ENCODE measurements at places on chromosomes 6 and 20.

GRCh38 chr20:21175433-21175832, 49.6 kb downstream of the KIZ start:
- DNase-seq: no peak

GRCh38 chr6:74268815-74269599, 573.0 kb downstream of the CD109 start:
- peak; percentile 35 for DNase-seq

DNA sequence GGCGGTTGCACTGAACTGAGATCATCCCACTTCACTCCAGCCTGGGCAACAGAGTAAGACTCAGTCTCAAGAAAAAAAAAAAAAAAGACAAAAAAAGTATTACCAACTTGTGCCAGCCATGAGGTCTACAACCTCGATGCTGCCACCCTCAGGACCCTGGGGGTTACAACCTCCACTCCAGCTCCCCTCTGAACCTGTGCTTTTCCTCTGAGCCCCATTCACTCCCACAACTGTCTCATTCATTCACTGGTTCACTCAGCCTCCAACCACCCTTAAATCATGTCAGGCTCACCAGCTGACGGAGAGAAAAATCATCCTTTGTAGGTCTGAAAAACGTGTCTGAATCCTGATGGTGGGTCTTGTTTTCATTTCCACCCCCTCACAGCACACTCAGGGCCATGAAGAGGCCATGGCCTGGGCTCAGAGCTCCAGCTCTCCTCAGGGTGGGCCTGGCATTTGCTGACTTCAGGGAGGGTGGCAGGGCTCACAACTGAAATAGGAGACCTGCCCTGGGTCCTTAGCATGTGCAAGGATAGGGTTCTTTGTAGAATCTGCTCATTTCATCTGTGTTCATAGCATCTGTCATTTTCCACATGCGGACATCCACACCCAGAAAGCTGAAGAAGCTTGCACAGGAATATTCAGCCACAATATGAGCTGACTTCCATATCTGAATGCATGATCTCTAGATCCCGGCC, 1.9 kb upstream of the ULBP1 start:
- no peak for DNase-seq

GRCh38 chr20:53826597-53827291, 233.1 kb upstream of the ZNF217 start:
- DNase-seq: no peak

GRCh38 chr6:32369660-32370059, 2.0 kb downstream of the TSBP1 start:
- DNase-seq: peak; percentile 86

- no peak for DNase-seq
These were observed 80.4 kb downstream of the TBXT start for GRCh38 chr6:166087246-166087645.

DNA sequence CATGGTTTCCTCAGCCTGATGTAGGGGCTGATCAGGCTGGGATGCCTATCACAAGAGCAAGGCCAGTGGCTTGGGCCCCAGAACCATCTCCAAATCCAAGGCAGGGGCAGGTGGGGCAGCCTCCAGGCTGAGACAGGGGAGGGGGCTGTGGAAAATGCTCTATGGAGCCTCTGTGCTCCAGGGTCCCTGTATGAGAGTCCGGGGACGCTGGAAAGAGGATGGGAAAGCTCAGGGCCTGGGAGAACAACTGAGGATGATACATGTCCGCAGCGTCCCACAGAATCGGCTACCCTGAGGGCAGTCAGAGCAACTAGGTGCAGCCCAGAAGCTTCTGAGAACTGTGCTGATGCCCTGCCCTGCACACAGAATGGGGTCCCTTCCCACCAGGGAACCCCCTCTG, 43.4 kb downstream of the CPXM1 start:
- DNase-seq: no peak

DNA sequence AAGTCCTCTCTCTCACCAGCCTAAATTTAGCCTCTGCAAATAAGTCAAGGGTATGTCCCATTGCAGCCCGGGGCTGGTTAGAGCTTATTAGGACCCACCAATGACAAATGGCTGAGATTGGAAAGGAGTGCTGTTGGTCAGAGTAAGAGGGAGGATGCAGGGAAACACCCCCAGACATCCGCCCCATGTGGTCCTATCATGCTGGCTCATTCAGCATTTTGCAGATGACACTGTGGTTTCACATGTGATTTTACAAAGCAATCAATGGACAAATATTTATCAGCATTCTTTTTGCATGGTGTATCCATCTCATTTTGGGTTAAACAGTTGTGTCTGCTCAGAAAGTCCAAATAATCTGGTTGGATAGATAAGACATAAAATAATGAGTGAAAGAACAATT, 152.2 kb upstream of the EXOC2 start:
- no peak for DNase-seq

GRCh38 chr20:35001596-35002362, 46.1 kb downstream of the MYH7B start:
- DNase-seq: no peak

DNA sequence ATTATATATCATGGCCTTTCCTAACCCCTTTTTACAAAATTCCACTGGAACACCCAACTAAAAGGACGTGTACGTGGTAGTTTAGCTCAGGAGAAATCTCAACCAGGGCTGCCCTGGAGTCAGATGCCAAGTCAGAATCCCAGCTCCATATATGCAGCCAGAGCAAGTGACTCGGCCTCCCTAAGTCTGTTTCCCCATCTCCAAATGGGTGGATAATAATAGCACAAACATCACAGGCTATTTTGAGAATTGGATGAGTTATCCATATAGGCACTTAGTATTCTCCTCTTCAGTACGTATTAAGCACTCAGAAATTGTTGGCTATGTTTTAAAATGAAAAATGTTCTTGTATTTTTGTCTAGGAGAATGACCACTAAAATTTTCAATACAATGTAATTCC, 481.5 kb downstream of the CD109 start:
- DNase-seq: no peak

- no peak for DNase-seq
These were observed 406.8 kb upstream of the SULF2 start for GRCh38 chr20:48192109-48192508.

DNA sequence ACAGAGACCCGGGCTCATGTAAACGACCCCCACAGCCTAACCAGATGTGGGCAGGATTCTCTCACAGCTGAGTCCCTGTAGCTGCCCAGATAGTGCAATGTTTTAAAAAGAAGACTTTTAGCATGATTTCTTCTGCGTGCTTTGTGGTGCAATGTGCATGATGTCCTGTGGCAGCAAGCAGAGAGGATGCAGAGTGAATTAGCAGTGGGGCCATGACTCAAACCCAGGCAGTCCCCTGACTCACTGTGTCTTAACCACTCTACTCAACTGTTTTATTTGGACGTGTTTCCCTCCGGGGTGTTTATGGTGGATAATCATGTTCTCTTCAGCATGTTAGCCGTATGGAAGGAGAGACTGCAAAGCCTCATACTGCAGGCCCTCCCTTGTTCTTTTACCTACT, 247.9 kb downstream of the SLC24A3 start:
- DNase-seq: peak; percentile 28

DNA sequence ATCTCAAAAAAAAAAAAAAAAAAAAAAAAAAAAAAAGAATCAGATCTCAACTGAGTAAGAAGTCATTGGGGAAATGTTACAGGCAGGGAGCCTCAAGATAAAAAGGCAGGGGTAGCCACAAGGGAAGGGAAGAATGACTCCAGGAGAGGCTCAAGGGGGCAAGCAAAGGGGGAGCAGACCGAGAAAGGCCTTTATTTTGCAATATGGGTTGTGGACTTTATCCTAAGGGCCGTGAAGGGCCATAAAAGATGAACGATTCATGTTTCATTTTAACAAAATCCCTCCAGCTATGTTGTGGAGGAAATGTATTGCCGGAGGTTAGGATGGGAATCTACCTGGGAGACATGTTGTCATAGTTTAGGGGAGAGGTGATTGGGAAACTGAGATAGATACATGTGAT, 25.8 kb upstream of the SEC63 start:
- DNase-seq: no peak
